ENCODE measurements at places on chromosomes 4 and X.
A peak's percentile ranks its signal among the peaks of the same experiment; 100 is the strongest.

DNA sequence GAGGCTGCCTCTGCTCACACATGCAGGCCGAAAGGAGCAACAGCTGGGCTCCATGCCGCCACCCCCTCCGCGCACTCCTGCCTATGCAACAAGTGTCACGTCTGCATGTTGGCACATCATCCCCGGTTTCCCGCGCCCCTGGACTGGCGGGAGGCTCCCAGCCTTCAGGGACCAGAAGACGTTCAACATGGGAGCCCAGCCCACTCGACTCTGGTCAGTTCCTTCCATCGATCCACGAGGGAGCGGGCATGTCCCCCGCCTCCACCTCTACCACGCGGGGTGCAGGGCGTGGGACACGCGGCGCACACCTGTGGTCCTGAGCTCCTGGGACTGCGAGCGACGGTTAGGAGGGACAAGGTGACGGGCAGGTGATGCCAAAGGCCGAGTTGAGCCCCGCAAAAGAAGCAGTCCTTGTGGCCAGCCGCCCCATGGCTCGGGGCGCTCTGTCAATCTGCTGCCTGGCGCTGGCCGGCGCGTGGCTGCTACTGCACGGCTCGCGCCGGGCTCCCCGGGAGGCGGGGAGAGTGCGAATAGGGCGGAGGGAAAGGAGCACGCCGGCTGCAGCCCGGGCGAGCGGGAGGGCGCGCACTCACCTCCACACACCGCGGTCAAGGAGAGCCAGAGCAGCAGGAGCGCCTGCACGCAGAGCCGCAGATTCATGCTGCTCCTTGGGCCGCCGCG is 645 bp downstream of the APLN start:
- no peak for DNase-seq

DNA sequence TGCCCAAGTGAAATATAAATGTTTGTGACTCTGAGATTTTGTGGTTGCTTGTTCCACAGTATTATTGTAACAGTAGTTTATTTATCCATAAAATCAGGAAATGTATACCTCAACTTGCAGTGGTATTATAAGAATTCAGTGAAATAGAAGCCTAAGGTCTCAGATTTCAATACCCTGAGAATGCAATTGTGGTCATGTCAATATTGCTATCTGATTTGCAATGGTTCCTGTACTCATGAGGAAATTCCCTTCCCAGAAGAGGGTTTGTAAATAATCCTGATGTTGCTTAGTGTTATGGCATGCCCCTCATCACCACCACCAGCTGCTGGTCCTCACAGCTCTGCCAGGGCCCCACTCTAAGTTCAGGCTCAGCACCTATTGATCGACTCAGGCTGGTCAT is 67.8 kb downstream of the SLC34A2 start:
- DNase-seq = no peak

DNA sequence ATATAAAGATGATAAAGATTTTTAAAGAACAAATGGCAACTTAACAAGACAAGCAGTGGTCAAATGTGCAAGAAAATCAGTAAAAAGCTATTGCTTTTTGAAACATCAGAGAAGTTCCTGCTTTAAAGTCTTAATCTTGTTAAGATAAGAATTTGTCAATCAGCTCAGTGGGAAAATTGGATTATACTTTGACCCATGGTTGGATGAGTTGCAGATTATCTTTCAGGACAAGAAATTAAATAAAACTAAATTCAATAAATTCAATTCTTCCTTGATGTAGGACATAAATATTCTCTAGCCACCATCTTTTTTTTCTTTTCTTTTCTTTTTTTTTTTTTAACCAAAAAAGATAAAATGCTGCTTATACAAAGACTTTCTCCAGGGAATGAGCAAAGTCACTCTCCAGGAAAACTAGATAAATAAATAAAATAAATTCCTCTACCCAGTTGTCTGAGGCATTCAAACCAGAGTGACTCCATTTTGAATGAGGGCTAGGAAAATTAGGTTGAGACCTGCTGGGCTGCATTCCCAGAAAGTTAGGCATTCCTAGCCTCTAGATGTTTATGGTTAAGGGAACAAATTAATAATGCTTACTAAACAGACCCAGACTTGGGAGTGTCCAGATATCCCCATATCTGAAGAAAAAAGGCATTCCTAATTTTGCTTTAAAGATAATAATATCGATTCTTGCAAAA is 211.2 kb downstream of the SNCA start:
- DNase-seq = no peak

DNA sequence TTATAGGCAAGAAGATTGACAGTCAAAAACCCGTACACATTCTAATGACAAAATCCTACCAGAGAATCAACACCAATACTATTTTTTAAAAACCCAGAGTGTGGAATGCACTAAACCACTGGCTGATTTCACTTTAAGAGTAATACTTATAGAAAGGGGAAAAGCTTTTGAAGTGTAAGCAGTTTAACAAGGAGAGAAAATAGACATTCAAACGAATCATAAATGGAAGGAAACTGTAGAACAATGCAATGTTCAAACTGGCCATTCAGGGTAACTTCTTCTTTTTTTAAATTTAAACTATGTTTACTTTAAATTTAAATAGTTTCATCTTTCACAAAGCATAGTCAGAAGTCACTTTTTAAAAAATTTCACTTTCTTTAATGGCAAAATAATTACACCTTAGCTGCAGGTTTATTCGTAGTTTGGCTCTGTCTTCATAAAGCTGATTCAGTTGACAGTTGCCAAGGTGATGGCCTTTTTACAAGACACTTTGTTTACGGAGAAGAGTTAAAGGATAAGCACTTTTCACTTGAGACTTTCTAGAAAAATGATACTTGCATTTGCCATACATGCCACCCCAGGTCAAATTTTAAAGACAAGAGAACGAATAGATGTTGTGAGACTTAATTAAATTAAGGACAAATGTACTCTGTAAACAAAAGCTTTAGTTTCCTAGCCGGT is 82.4 kb upstream of the KLF3 start:
- DNase-seq = no peak

DNA sequence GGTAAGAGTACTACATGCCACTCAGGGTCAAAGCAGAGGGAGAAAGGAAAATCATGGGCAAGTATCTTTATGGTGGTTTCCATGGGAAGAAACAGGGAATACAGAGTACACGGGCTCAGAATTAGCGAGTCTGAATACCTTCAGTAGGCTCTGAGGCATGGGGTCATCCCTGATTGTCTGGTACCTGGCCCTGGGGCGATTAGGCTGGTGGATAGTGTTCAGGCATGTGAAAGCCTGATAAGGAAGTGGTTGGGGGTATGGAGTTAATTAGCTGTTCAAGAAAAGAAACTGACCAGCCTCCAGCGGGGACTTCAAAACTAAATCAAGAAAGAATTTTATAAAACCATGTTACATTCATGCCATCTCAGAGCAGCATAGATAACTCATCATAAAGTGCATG is 518.8 kb downstream of the RAB28 start:
- DNase-seq = no peak

DNA sequence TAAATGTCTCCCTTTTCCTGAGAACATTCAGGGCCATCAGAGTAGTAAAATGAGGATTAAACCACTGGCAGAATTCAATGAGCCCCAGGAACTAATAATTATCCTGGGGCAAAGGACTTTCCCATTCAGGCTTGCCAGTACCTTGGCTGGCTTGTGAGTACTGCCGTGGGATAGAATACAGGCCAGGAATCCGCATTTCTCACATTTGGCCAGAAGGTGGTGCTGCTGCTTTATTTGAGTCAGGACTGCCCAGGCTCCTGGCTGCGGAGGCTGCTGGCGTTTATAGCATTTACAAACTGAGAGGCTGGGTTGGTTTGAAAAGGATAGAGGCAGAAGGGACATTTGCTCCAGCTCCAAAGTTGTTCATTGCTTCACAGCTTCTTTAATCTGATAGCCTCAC is 91.4 kb downstream of the RTL9 start:
- DNase-seq = peak; percentile 0

GRCh38 chr4:3472411-3473141 is 9.5 kb downstream of the DOK7 start:
- no peak for DNase-seq

DNA sequence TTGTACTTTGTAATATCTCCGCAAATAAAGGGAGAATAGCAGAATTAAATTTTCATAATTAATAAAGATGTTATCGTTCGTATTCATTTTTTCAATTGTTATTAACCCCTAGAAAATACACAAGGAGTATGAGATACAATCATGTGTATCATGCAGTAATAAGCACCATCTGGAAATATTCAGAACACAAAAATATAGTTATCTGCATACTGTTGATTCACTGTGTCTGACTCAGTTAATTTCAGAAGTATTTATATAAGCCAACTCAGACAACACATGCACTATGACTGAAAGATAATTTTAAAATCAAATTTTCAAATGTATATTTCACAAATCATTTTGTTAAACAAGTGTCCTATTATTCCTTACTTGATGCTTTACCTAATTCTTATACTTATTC is 1954.8 kb downstream of the ARAP2 start:
- DNase-seq = no peak

Measured in stimulated activated CD8-positive, alpha-beta memory T cell treated with anti-CD3 and anti-CD28 coated beads, Interleukin-4, amount 100 ng/mL, for 1 hour (primary cell).